Astrocyte of the cerebellum (primary cell): ENCODE measurements at places on chromosomes 16 and 17.

GRCh38 chr16:53565296-53565863 is 62.4 kb upstream of the AKTIP start:
- no peak for DNase-seq

GRCh38 chr16:56267888-56268287 is 76.6 kb downstream of the GNAO1 start:
- DNase-seq: no peak

GRCh38 chr16:77599793-77600415 is 122.4 kb upstream of the NUDT7 start:
- no peak for DNase-seq

DNA sequence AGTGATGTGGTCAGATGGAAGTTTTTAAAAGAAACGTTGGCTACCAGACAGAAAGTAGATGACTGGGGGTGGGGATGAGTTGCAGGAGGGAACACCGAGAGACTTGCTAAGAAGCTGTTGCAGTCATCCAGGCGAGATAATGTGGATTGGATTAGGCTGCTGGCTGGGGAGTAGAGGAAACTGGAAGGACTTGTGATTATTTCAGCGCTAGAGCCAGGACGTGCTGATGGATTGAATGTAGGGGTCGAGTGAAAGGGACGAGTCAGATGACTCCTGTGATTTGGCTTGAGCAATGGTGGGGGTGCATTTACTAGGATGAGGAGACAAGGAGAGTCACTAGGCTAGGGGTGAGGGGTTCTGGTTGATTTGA is 88.5 kb downstream of the CLEC16A start:
- DNase-seq: no peak

DNA sequence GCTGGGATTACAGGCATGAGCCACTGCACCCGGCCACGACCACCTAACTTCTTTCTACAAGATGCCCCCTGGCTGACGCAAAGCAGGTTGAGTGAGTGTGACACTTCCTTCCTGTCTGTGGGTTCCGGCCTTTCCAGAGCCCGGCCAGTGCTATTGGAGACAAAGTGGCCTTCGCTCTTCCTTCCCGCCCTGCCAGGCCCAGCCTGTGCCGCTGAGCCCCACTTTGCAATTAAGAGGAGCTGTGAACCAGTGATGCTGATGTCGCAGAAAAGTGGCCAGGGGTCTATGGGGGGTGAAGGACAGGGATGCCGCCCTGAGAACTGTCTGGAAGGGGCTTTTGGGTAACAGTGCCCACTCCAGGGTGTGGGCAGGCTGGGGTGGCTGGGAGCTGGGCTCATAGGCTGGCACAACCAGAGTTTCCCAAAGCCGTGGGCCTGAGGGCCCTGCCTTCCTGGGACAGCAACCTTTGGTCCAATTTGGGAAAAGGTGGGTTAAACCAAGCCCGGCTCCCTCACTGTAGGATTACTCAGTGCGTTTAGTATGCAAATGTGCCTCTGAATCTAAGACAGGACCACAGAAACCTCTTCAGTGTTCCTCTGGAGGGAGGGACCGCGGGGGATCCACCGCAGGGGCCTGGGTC is 174.9 kb downstream of the SEC14L1 start:
- DNase-seq: no peak

DNA sequence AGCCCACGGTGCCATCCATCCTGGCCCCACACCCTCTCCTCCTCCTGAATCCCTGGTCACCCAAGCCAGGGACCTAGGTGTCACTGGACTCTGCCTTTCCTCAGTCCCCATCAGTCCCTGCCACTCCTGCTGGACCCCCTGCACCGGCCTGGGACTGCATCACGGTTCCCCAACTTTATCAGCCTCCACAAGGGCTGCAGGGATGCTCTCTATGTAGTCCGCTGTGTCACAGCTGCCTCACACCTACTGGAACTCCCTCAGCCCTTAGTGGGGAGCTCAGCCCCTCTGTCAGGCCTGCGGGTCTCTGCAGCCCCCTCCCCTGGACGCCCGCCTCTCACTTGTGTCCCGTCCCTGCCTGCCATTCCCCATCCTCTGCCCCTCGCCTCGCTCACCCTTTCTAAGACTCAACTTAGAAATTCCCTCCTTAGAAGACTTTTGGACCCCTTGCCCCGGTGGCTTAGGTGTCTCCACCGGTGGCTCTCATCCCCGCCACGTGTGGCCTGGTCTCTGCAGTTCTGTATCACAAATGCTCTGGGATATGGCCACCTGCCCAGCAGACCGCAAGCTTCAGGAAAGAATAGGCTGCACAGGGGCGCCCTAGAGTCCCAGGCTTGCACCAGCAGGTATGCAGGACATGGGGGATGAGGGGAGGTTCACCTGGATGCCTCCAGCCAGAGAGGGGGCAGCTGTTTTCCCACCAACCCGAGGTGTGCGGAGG is 62.9 kb downstream of the PRMT7 start:
- DNase-seq: no peak

GRCh38 chr16:3695610-3696369 is 21.5 kb downstream of the TRAP1 start:
- DNase-seq: no peak

GRCh38 chr17:44530896-44531418 is 26.3 kb upstream of the FZD2 start:
- no peak for DNase-seq

DNA sequence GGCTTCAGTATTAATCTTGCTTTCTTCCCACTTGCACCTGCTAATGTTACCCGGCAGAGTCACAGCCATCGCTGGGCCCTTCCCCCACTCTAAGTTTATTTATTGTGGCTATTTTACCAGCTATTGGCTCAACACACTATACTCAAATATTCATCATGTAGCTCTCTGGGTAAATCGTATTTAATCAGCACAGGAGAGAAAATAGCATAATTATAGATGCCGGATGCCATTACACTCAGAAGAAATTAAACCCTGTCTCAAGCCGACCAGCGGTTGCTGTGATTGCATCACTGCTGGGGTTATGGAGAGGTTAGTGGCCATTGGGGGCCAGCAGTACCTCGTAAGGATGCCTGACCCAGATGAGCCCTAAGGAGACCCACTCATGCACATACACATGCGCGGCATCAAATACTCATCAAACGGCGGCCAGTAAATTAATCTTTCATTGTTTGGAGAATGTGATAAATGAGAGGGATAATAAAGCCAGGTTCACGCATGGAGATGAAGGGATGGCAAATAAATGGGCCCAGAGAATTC is 269.5 kb upstream of the ZFHX3 start:
- no peak for DNase-seq

- DNase-seq: no peak
These were observed 1.8 kb downstream of the JPT1 start for GRCh38 chr17:75152523-75152921.

DNA sequence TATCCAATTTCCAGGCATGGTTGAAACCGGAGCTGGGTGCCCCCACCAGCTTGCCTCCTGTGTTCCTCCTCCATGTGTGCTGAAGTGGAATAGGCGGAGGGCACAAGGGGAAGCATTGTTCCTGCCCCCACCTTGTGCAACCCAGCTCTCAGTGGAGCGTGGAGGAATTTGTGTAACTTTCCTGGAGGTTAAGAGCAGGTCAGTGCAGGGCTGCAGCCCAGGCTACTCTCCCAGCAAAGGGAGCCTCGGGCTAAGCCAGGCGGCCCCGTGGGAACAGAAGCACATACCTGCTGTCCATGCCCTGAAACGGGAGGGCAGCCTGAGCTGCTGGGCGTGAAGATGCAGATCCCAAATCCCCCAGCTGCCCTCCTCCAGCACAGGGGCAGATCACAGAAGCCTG is 158.8 kb upstream of the LHX1 start:
- no peak for DNase-seq

GRCh38 chr16:30585022-30585399 is 486 bp downstream of the ZNF785 start:
- no peak for DNase-seq

DNA sequence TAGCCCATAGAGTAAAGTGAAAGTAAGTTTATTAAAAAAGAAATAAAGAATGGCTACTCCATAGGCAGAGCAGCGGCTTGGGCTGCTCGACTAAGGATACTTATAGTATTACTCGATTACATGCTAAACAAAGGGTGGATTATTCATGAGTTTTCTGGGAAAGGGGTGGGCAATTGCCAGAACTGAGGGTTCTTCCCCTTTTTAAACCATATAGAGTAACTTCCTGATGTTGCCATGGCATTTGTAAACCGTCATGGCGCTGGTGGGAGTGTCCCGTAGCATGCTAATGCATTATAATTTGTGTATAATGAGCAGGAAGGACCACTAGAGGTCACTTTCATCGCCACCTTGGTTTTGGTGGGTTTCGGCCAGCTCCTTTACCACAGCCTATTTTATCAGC is 13.3 kb upstream of the GAS7 start:
- DNase-seq: no peak

GRCh38 chr16:2511996-2512734 is 1.6 kb upstream of the ATP6V0C start:
- no peak for DNase-seq

DNA sequence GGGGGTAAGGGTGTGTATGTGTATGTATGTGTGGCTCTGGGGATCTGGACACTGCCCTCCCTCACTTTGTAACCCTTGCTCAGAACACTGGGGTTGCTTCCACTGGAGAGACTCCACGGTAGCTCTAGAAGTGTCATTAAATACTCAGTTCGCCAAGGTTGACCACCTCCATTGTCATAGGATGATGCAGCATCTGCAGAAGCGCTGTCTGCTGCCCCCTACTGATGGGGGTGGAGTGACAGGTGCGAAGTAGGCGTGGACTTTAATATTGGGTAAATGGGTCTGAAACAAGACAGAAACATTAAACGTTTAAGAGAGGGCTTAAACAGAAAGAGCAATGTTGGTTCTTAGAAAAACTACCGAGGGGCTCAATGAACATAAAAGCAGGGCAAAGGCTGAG is 35.5 kb upstream of the STAC2 start:
- no peak for DNase-seq

- no peak for DNase-seq
These were observed at the start of gene DUXB for GRCh38 chr16:75701361-75701760. TSS of gene DUXB (minus strand) at chr16:75701461. CDS start at chr16:75701418, 43 bp downstream.

DNA sequence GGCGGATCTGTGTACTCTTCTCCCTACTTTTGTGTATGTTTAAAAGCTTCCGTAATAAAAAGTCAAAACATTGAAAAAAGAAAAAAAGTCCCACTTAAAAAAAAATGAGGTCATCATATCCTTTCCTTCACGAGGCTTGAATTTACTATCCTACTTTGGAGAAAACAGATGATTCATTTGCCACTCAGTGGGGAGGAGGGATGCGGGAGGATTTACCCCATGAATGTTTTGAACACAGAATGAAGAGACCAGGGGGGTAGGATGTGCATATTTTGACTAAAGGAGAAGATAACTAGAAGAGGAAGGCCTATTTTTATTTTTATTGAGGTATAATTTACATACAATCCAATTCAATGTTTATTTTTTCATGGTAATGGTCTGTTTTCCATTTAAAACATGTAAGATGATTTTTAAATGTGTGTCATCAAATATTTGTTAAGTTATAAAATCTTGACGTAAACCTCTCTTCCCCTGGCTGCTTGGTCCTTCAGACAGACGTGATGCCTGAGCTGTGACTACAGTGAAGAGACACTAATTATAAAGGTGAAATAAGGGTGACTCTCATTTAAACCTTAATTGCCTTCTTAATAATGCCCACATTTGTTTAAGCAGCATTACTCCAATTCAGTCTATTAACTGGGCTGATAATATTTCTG is 135.4 kb upstream of the AXIN2 start:
- DNase-seq: peak; percentile 19
